ENCODE measurements at places on chromosomes 12 and 14.
A peak's percentile ranks its signal among the peaks of the same experiment; 100 is the strongest.

DNA sequence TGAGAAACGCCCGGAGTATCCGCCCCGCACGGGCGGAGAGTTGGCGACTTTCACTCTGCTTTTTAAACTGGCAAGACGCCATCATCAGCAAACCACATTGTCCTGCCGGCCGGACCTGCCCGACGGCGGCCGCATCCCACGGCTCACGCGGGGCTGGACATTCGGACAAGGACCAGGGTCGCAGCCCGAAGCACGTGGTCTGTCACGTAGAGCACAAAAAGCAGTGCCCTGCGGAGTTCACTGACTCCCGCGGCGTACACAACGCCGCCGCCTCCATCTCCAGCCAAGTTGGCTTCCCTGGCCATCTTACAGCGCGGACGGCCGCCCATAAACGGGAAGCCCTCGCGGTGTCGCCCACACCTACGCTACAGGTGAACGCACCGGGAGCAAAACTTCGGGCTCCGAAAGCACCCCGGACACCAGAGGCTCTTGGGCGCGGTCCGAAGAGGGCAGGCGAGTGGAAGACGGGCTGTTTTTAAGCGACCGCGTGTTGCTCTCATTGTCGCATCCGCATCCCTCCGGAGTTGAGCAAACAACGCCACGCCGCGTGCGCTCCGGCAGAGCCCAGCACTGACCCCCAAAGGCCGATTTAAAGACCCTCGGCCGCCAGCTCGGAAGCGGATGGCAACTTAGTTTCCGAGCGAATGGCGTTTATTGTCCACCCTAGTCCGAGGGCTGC, 966 bp downstream of the SINHCAF start:
- peak; percentile 86 for DNase-seq

GRCh38 chr14:63404906-63405305, 86.2 kb upstream of the GPHB5 start:
- DNase-seq: no peak

GRCh38 chr12:41212625-41213024, 24.5 kb downstream of the PDZRN4 start:
- no peak for DNase-seq

- DNase-seq: no peak
Observed at GRCh38 chr14:87233806-87234384, 759.1 kb downstream of the GALC start.

- peak; percentile 53 for DNase-seq
Observed at GRCh38 chr12:53956914-53957536, 2.3 kb downstream of the HOXC12 start.

DNA sequence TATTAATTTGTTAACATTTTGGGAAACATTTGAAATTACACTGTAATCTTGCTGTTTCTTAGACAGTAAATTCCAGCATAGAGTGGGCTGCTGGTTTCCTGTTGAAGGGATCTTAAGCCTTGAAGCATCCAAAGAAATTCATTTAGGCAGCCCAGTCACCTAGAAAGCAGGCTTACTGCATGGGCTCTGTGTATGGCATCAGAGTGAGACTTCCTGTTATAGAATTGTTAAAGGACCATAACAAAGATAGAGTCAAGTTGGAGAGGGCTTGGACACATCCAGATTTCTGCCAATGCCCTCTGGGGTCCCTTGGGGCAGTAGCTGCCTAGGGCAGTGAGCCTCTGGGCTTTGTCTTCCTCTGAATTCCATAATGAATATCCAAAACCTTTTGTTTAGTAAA, 149.2 kb downstream of the DYRK2 start:
- DNase-seq: no peak

DNA sequence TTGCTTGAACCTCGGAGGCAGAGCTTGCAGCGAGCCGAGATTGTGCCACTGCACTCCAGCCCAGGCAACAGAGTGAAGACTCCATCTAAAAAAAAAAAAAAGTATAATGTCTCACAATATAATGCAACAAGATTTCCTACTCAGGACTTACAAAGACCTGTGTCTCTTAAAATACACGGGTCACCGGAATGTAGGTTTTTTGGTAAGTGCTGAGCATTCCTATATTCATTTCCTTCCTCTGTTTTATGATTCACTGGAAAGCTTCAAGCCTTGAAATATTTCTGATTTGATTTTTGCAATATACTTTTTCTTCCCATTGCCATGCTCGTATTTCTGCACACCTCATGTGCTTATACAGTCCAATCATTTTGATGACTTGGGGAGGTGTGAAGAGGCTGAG, 245.8 kb downstream of the FBXL14 start:
- no peak for DNase-seq

GRCh38 chr12:20183563-20183962, 184.8 kb upstream of the PDE3A start:
- no peak for DNase-seq
